DMS79 treated with DMSO at 0.1 percent for 48 hours (cell line): ENCODE measurements at places on chromosomes 4 and X.

DNA sequence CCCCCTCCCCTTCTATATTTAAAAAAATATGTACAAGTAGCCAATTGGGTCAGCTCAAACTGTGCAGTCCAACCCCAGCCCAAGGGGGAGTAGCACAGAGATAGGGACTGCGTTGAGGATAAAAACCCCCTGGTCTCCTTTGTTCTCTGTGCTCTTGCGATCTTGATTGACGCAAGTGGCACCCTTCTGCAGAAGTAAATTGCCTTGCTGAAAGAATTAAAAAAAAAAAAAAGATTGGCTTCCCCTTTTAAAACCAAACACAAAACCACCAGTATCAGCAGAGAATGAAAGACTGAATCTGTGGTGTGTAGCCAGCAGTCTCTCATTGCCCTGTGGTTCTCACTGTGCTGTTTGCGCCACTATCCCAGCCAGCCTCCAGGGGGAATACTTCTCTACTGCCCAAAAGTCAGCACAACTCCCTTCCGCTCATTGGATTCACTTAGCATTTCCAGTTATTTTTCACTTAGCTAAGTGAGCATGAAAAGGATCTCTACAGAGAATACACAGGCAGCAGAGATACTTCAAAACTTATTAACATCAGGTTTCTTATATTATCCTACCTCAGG is 29.7 kb downstream of the MANBA start:
- no peak for DNase-seq

DNA sequence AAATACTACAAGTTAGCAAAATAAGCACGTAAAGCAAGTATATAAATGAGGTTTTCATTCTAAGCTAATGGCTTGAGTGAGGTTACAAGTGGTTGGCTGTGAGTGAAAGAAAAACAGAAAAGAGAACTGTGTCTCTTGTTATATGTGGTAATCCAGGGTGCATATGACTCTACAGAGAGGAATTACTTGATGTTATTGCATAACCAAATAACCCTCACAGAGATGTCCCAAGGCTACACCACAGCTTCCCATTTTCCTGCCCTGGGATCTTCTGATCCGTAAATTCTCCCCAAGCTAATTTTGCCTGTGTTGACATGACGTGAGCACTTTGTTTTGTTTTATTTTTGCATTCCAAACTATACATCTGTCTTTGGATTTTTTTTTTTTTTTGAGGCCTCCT is 470.0 kb upstream of the INTU start:
- no peak for DNase-seq

GRCh38 chr4:165217325-165217724 is 10.0 kb downstream of the KLHL2 start:
- no peak for DNase-seq

GRCh38 chrX:148049441-148049840 is 68.3 kb downstream of the FMR1NB start:
- no peak for DNase-seq
